Naive thymus-derived CD4-positive, alpha-beta T cell (primary cell): ENCODE measurements at places on chromosomes 1 and 21. TPM values are rescaled to one million over a fixed set of nuclear protein-coding genes. Genes with fewer than 3 reads are reported as not detected.

- no peaks in the 10 kb centered on the region for H3K36me3 ChIP-seq
- H3K27ac ChIP-seq: no peak overlapping the region
- DNase-seq: no peak
- no peak overlapping the region for H3K4me3 ChIP-seq
- no peaks in the 10 kb centered on the region for H3K4me1 ChIP-seq
These were observed 28.4 kb downstream of the ZNF281 start for GRCh38 chr1:200381256-200381984.

GRCh38 chr1:56255516-56256152 is 323.7 kb downstream of the PLPP3 start:
- no peak for DNase-seq
- H3K4me1 ChIP-seq: no peaks in the 10 kb centered on the region
- H3K36me3 ChIP-seq: no peaks in the 10 kb centered on the region
- H3K27me3 ChIP-seq: no peaks in the 10 kb centered on the region
- H3K27ac ChIP-seq: no peak overlapping the region
- H3K4me3 ChIP-seq: no peak overlapping the region

DNA sequence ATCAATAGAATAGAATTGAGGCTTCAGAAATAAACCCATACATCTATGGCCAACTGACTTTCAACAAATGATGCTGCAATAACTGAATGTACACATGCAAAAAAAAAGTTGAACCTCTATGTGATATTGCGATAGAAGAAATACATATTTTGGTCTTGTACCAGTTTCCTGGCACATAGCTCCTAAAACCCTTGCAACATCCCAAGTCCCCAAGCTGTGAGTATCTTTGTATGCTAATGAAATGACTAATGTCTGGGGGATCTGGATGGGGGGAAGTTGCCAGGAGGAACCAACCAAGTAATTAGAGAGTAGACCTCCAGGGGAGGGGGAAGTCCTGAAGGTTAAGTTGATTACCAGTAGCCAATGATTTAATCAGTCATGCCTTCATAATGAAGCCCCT is 24.4 kb downstream of the BLZF1 start:
- H3K4me3 ChIP-seq: no peak overlapping the region
- H3K36me3 ChIP-seq: no peaks in the 10 kb centered on the region
- H3K4me1 ChIP-seq: no peaks in the 10 kb centered on the region
- DNase-seq: no peak
- H3K27ac ChIP-seq: no peak overlapping the region
- no peaks in the 10 kb centered on the region for H3K27me3 ChIP-seq

DNA sequence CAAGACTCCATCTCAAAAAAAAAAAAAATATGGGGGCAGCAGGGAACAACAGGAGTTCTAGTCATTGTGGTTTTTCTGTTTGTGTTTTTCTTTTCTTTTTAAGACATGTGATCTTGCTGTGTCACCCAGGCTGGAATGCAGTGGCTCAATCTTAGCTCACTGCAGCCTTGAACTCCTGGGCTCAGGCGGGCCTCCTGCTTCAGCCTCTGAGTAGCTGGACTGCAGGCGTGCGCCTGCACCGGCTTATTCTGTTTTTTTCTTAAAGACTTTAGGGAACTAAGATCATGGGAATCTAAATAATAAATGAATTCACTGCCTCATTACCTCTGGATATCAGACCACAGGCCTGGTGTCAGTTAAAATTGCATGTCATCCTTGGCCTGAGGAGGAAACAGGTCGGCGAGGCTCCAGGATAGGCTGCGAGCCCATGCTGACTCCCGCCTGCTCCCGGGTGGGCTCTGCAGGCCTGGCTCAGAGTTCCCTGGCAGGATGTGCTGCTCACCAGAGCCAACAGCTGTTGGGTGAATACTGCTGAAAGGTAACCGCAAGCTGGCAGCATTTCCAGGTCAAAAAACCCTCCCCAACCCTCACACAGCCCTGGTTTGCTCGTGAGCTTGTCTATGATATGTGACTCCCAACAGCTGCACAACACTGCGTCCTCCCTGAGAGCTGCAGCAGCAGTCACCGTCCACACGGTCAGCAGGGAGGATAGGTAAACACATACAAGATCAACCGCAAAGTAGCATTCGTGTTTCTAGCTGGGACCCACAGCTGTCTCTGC is 58.1 kb downstream of the SCCPDH start:
- no peaks in the 10 kb centered on the region for H3K4me1 ChIP-seq
- no peak overlapping the region for H3K4me3 ChIP-seq
- H3K27me3 ChIP-seq: no peaks in the 10 kb centered on the region
- no peak overlapping the region for H3K27ac ChIP-seq

Gene FCER1G
- polyA plus RNA-seq: 2.7 TPM
